Activated CD4-positive, alpha-beta memory T cell treated with anti-CD3 and anti-CD28 coated beads, Interleukin-2, amount 10 ng/mL, durations not matched to agents 7 days and 5 days (primary cell): ENCODE measurements at places on chromosomes 13 and 19. TPM values are rescaled to one million over a fixed set of nuclear protein-coding genes. Genes with fewer than 3 reads are reported as not detected.

- no peaks in the 10 kb centered on the region for H3K27me3 ChIP-seq
- H3K4me3 ChIP-seq = peak overlapping the region; percentile 82
- H3K27ac ChIP-seq = peak overlapping the region; percentile 98
- peaks cover 65% of the 10 kb centered on the region for H3K4me1 ChIP-seq
- no peak for DNase-seq
- peaks cover 61% of the 10 kb centered on the region for H3K36me3 ChIP-seq
Observed at GRCh38 chr19:16076958-16077611, 790 bp downstream of the TPM4 start.

GRCh38 chr13:109789262-109789661 lies 2.9 kb upstream of the IRS2 start:
- no peak overlapping the region for H3K27ac ChIP-seq
- no peak for DNase-seq
- H3K27me3 ChIP-seq = peaks cover 25% of the 10 kb centered on the region
- H3K4me1 ChIP-seq = peaks cover 50% of the 10 kb centered on the region
- H3K36me3 ChIP-seq = no peaks in the 10 kb centered on the region
- no peak overlapping the region for H3K4me3 ChIP-seq

DNA sequence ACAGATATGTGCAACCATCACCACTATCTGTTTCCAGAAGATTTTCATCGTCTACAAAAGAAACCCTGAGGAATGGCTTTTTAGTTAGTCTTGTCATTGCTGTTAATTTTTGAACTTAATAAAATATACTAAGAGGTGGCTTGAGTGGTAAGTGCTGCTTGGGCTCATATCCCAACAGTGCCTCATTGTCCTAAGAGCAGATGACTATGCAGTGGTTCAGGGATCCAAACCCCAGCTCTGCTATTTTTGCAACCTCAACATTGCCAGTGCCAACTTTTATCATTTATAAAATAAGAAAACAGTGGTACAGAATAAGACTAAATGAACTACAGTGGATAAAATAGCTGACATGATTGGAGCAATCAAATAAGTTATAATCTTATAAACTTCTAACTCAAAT lies 123.2 kb upstream of the SLC7A1 start:
- H3K36me3 ChIP-seq = no peaks in the 10 kb centered on the region
- H3K27me3 ChIP-seq = peaks cover 3% of the 10 kb centered on the region
- H3K4me1 ChIP-seq = peaks cover 9% of the 10 kb centered on the region
- H3K27ac ChIP-seq = no peak overlapping the region
- no peak overlapping the region for H3K4me3 ChIP-seq
- DNase-seq = no peak

- no peak overlapping the region for H3K4me3 ChIP-seq
- H3K36me3 ChIP-seq = no peaks in the 10 kb centered on the region
- DNase-seq = no peak
- H3K27me3 ChIP-seq = peaks cover 7% of the 10 kb centered on the region
Observed at GRCh38 chr13:100753376-100753775, 78.8 kb upstream of the TMTC4 start.

Gene PLPPR3
- not detected for total RNA-seq

Gene SIAH3
- total RNA-seq = 0.03 TPM

DNA sequence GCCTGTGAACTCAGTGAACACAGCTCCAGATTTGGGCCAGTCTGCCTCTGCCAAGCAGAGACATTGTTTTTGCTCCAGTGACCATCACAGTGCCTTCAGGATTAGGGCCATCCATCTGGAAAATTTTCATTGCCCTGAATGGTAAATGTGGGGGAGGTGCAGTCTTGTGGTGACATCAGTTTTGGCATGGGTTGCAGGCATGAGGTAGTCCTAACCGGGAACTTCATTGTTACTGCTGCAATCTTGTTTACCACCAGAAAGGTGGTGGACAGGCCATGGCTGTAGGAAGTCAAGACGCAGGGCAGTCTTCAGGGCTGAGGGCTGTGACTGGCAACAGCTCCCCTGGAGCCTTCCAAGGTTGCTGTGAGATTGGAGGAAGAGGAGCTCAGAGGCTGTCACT lies 55.2 kb downstream of the SPATA13 start:
- H3K4me1 ChIP-seq = peaks cover 27% of the 10 kb centered on the region
- H3K27me3 ChIP-seq = no peaks in the 10 kb centered on the region
- H3K27ac ChIP-seq = no peak overlapping the region
- H3K36me3 ChIP-seq = no peaks in the 10 kb centered on the region
- DNase-seq = no peak

- H3K4me1 ChIP-seq = no peaks in the 10 kb centered on the region
- no peaks in the 10 kb centered on the region for H3K27me3 ChIP-seq
- no peak overlapping the region for H3K27ac ChIP-seq
- no peak overlapping the region for H3K4me3 ChIP-seq
- no peaks in the 10 kb centered on the region for H3K36me3 ChIP-seq
- DNase-seq = no peak
Observed at GRCh38 chr13:107799001-107799400, 416.3 kb downstream of the LIG4 start.

Gene GJA3
- total RNA-seq = 0.23 TPM

GRCh38 chr13:30569901-30570576 lies 47.7 kb upstream of the USPL1 start:
- H3K4me1 ChIP-seq = peaks cover 32% of the 10 kb centered on the region
- DNase-seq = no peak
- H3K36me3 ChIP-seq = no peaks in the 10 kb centered on the region

GRCh38 chr13:25902455-25902854 lies 149.4 kb downstream of the SHISA2 start:
- DNase-seq = no peak
- H3K27ac ChIP-seq = no peak overlapping the region
- H3K27me3 ChIP-seq = peaks cover 24% of the 10 kb centered on the region
- H3K4me1 ChIP-seq = peaks cover 26% of the 10 kb centered on the region

- DNase-seq = no peak
- peaks cover 4% of the 10 kb centered on the region for H3K27me3 ChIP-seq
- no peak overlapping the region for H3K4me3 ChIP-seq
- no peak overlapping the region for H3K27ac ChIP-seq
- H3K36me3 ChIP-seq = no peaks in the 10 kb centered on the region
- no peaks in the 10 kb centered on the region for H3K4me1 ChIP-seq
Observed at GRCh38 chr13:73433890-73434289, 375.1 kb downstream of the KLF5 start.

DNA sequence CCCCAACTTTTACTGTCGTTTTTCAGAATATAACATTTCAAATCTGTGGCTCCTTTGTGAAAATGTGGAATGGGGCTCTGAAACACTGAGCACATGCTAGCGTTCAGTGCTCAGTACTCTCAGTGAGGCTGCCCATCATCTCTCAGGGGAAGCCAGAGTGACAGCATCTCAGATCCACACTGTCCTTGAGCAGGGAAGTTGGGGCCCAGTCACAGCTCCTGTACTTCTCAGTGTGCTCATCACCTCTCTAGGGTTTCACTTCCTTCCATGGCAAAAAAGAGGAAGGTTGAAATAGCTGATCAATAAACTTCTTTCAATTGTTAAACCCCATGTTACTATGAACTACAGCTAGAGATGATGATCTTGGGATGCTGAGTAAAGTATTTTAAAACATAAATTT lies 565.9 kb upstream of the SPRY2 start:
- H3K27me3 ChIP-seq = no peaks in the 10 kb centered on the region
- H3K27ac ChIP-seq = no peak overlapping the region
- DNase-seq = no peak
- H3K4me1 ChIP-seq = no peaks in the 10 kb centered on the region
- H3K4me3 ChIP-seq = no peak overlapping the region

Gene SEMA6B
- not detected for total RNA-seq

Gene TUBB4A
- total RNA-seq = 2.5 TPM

Gene SHANK1
- not detected for total RNA-seq

DNA sequence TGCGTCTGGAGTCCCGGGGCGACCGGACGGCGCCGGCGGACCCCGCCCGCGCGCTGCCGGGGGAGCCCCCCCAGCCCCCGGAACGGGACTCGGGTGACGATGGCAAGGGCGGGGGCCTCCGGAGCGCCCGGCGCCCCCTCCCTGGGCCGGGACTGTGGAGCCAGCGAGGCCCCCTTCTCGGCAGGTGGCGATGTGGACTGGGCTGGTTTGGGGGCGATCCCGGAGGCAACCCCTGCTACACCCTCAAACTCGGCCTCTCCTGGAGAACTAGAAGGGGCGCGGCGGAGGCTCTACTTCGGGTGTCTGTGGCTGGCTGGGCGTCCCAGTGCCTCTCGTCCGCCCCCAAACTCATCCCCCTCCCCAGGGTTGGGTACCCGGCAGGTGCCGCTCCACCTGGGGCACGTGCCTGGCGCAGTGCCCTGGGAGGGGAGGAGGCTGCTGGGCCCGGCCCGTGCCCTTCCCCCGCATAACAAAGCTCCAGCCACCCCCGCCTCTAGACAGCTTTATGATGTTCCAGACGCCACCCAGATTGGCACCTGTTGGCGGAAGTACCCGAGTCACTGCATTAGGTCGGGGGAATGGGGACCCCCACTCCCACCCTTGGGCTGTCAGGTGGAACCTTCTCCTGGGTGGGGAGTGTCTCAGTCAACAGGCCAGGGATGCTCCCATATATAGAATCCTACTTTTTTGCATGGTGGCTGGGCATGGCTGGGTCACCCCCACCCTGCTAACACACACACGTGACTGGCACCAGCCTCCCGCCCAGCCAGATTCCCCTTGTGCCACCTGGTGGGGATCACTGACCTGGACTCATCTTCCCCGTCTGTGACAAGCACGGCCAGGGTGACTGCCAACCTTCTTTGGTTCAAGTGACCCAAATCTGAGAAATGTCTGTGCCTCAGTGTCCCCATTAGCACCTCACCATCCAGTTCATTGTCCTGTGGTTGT lies 722 bp downstream of the PKN1 start:
- H3K27me3 ChIP-seq = peaks cover 10% of the 10 kb centered on the region
- H3K4me3 ChIP-seq = peak overlapping the region; percentile 72
- peaks cover 46% of the 10 kb centered on the region for H3K4me1 ChIP-seq
- H3K27ac ChIP-seq = peak overlapping the region; percentile 47
- peaks cover 5% of the 10 kb centered on the region for H3K36me3 ChIP-seq
- peak; percentile 43 for DNase-seq

- no peak for DNase-seq
- H3K36me3 ChIP-seq = peaks cover 3% of the 10 kb centered on the region
- H3K4me1 ChIP-seq = no peaks in the 10 kb centered on the region
- peaks cover 10% of the 10 kb centered on the region for H3K27me3 ChIP-seq
Observed at GRCh38 chr19:35388277-35389054, 17.6 kb downstream of the GPR42 start.
